ENCODE measurements at places on chromosomes 5 and 9. TPM values are rescaled to one million over a fixed set of nuclear protein-coding genes. Genes with fewer than 3 reads are reported as not detected.

Gene ALDH1B1
- polyA plus RNA-seq = 5.8 TPM

Gene THG1L
- polyA plus RNA-seq = 7.9 TPM

Gene KIAA0825
- 5.1 TPM for polyA plus RNA-seq

Gene RMI1
- polyA plus RNA-seq = 12.9 TPM

Gene TSSK1B
- polyA plus RNA-seq = not detected

All from neural cell (in vitro differentiated cells).